ENCODE measurements at places on chromosomes 4 and X.

DNA sequence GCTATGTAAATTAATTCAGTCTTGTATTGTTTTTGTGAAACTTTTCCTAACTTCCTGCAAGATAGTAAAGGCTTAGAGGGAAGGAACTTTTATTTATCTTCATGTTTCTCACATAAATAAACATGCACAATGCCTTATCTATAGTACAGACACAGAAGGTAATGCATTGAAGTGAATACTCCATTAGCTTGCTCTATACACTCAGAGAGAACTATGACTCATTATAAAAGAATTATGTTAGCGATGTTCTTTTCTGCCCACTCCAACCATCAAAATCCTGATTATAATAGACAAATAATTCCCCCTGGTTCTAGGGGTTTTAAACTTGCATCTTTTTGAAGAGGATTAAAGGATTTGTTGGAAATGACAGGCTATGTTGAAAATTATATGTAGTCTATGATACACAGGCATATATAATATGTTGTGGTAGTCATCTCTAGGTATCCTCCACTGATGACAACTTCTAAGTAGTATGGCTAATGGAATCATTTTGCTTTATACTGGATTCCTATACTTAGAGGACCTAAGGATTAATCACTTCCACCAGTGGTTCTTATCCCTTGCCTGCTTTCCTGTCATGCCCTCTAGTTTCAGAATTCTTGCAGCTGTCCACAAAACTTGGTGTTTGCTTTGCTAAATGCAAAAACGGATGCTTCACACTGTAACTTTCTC, 115.7 kb downstream of the NDST4 start:
- DNase-seq: peak; percentile 46

DNA sequence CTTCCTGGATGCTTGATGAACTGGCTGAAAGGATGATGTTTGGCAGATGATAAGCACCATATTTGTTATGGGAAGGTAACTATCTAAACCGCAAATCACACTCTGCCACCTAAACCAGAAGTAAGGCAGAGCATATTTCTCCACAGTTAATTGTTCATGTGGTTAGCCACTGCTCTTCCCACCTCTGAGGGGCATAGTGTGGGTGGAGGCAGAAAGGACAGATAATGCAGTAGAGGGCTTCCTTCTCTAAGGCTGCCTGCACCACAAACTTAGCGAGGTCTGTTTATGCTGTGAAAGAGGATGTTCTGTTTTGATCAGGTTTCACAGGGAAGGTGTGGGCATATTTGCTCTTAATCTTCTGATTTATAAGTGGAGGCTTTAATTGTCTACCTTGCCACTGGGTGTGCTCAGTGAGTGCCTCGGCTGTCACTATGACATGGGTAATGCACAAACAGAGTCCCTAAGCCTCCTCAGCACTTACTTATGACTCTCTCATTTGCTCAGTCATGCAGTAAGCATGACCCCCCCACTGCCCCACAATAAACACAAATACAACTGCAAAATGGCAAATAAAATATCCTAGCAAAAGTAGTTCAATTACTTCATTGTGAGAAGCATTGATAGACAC, 401.0 kb downstream of the TMA16 start:
- no peak for DNase-seq

DNA sequence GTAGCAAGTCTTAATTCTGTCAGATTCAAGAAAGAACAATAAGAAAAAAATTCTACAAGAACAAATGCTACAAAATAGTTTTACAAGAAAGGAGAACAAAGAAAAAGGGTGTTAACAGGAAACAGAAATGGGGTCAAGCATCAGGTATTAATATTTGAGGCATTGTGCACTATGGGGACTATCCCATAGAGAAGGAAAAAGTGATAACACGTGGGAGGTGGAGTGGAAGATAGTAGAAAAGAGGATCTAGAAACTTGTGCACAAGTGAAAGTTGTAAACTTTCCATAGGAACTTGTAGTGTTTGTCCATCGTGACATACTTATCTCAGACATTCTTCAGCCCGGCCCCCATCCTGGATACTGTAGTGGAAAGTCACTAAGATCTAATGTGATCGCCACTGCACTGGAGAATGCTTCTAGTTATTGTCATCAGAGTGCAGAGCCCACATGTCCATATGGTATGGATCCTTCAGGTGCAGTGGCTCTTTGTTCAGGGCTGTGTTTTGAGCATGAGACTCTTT, 15.4 kb upstream of the NFXL1 start:
- DNase-seq: no peak

GRCh38 chr4:87321888-87322287, 794 bp downstream of the HSD17B13 start:
- DNase-seq: no peak

- DNase-seq: no peak
Measured at GRCh38 chrX:124274438-124275181, 57.9 kb upstream of the TEX13D start.

DNA sequence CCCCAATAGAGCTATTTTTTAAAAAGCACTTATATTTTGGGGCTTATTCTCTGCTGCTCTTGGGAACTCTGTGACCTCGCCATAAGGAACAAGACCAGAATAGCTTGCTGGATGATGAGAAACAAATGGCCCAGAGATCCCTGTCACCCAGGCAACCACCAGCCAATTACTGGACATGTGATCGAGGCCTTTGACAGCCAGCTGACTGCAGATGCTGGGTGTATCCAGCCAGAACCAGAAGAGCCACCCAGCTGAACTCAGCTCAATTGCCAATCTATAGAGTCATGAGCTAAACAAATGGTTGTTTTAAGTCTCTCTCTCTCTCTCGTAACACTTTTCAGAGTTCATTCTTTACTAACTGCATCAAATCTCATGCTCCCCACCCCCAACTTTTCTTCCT, 24.4 kb upstream of the CITED1 start:
- no peak for DNase-seq

GRCh38 chr4:173248690-173249089, 80.1 kb downstream of the GALNT7 start:
- no peak for DNase-seq

GRCh38 chr4:34362654-34363053, 1881.7 kb downstream of the ARAP2 start:
- no peak for DNase-seq

DNA sequence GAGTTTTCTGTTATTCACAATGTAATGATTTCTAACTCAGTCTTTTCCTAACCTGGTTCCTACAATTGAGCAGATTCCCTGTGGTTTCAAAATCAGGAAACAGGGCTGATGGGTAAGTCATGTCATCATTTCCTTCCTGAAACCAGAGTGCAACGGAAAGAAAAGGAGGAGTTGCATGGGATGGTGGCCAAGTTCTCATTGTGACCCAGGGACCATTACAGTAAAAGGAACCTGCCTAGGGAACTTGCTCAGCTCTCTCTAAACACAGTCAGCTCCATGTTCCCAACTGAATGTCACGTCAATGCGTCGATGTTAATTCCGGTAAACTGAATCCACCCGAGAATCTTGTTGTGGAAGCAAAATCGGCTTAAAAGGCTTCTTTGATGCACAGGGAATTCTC, 51.2 kb downstream of the LGI2 start:
- DNase-seq: no peak

DNA sequence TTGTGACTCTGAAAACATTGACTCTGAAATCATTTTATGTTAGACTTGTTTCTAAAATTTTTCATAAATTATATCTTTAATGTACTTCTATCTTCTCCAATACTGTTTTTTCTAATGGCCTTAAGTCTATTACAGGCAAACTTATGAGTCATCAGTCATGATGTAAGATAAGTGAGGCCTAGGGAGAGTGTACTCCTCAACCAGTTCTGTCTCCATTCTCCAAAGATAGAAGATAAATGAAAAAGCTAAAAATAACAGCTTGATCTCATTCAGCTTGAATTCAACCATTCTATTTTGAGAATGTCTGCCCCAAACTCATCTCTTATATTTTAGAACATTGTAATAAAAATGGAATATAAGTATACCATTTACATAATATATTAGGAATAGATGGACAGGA, 34.5 kb downstream of the STBD1 start:
- DNase-seq: peak; percentile 24

DNA sequence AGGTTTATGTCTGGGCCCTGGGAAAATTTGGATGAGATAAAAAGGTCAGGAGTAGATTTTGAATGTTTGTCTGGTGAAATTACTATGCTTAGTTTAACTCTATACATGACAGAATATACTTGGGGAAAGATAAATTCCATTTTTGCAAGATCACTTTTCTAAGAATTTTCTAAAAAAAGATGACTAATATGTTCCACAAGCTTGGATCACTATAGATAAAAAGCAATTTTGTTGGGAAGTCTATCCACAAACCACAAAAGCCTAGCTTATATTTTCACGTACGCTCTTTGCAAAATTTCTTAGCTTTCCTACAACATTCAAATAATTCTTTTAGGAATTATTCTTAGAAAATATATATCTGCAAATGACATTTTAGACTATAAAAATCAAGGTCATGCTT, 20.6 kb upstream of the COQ2 start:
- no peak for DNase-seq

DNA sequence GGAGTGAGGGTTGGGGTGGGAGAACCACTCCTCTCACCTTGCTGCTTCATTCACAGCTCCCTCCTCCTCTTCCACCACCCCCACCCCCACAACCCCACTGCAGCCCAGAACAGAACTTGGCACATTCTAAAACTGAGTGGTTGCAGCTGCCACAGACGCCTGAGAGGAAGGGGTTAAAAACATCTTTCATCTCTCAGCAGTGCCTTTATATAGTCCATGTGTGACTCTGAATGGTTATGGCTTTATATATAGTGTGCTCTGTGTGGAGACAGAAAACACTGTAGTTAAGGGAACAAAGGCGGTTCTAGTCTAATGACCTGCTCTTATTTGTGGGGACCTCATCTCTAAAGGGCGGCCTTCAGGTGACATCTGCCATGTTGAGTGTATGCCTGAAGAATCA, 144.8 kb downstream of the BCOR start:
- DNase-seq: no peak

DNA sequence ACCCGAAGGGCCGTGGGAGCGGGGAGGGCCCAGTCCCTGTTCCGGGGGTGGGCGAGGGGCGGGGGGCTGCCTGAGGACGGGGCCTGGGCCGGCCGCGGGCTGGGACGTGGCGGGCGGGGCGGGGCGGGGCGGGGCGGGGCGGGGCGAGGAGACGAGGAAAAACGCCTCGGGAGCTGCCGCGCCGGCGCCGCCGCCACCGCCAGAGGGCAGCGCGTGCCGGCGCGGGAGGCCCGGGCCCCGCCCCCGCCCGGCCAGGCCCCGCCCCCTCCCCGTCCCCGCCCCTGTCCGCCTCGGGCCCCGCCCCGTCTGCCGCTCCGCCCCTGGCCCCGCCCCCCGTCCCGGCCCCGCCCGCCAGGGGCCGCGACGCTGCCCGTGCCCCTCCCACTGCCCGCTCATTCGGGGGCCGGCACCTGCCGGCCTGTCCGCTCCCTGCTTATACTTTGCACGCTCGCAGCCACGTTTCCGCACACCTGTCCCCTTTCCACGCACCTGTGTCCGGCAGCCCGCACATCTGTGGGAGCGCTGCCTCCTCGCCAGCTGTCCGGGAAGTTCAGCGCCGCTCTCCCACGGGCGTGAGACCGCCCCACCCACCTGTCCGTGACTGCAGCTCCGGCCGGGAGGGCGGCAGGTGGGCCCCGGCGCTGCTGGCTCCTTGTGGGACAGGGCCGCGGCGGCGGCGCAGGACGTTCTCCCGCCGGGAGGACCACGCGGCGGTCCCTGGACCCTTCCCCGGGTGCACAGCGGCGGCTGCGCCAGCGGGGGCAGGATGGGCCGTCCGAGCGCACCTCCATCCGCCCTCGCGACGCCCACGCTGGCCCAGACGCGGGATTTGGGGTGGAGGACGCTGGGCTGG, 1.7 kb upstream of the FGFRL1 start:
- DNase-seq: no peak

GRCh38 chrX:129000018-129000417, 523.3 kb downstream of the SMARCA1 start:
- no peak for DNase-seq

DNA sequence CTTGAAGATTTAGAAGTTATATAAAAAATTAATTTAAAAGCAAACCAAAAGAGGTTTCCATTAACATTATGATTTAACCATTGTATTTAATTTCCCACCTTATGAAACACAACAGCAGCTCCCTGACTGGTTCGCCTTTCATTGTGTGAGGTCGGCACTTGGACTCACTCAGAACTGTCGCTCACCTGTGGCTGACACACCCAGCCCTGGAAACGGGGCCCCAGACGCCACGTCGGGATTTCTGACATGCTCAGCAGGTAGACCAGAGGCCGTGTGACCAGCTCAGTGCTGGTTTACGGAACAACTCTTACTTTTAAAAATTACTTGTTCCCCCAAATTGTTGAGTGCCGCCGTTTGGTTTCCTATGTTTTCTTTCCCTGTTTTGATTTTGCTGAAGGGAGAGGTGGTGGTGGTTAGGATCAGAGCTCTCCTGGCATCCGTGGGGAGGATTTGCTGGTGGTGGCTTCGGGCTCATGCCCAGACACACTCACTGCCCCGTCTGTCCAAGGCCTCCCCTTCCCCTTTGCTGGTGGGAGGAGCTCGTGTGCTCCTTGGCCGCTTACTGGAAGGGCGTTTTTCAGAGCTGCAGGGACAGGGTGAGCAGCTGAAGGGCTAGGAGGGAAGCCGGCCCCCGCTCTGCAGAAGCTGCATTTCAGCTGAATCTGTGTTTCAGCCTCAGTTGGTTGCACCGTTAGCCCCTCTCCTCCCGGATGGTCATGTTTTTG, 59.2 kb downstream of the CPLX1 start:
- no peak for DNase-seq

DNA sequence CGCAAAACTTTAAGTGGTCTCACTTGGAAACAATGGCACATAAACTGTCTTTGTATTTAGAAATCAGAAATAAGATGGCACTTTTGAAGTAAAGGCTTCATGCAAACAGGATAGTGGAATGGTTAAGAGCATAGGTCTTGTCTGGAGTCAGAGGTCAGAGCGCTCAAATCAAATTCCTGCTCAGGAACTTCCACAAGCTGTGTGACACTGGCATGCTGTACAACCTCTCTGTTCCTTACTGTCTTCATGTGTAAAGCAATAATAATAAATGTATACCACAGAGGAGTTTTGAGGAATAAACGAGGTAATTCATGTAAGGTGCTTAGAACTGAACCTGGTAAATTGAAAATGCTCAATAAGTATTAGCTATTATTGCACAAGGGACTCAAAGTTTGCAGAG, 43.4 kb upstream of the ACSL4 start:
- no peak for DNase-seq

- no peak for DNase-seq
Measured at GRCh38 chrX:18461431-18461830, 36.0 kb downstream of the CDKL5 start.

DNA sequence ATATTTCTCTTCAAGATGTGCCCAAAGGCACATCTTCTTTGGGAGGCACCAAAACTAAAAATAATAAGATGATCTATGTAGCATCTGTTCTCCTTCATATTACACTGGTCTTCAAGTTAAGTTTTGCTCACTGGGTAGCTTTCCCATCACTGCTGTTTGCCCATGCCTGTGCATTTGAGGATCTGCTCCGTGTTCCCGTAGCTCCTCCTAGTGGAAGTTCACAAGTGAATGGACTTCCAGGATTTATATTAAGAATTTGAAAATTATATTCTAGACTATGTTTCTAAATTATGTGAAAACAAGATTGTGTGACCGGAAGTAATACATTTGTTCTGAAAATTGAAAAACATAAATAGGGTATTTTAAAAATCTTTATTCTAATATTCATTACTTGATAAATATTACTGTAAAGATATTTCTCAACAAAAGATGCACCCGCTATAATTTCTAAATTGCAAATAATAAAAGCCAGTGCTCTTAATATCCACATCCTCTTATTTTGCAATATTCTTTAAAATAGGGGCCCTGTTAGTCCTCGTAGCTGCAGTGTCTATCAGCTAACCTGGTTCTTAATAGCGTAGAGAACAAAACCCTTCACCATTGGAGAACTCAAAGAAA, 147.7 kb downstream of the RBM46 start:
- no peak for DNase-seq

GRCh38 chr4:147034372-147034771, 88.7 kb upstream of the TTC29 start:
- DNase-seq: no peak
